Esophagus muscularis mucosa (tissue), 4 donors: ENCODE measurements at places on chromosomes 12 and 14.
A peak's percentile ranks its signal among the peaks of the same experiment; 100 is the strongest.

- no peaks in the 10 kb centered on the region for H3K27me3 ChIP-seq
- no peak for DNase-seq
- H3K4me1 ChIP-seq: peaks cover 9% of the 10 kb centered on the region
- no peak overlapping the region for H3K4me3 ChIP-seq
- H3K36me3 ChIP-seq: no peaks in the 10 kb centered on the region
These were observed 1.6 kb upstream of the C12orf71 start for GRCh38 chr12:27083861-27084394.

DNA sequence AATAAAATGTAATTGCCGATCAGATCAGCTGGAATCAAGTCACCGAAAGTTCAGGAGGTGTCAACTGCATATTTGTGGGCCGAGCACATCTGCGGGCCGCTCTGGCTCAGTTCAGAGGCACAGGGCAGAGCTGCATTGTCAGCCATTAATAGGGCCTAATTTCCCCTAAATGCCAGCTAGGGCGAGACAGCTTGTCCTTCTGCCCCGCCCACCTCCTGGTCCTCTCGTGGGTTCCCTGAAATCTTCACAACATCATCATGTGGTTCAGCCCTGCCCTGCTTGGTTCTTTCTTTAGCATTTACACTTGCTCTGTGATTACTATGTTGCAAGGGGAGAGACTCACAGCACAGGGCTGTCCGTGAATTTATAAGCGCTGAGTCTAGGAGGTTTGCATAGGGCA, 148.9 kb downstream of the CHST11 start:
- H3K27ac ChIP-seq: peak overlapping the region; percentile 7
- H3K4me3 ChIP-seq: no peak overlapping the region
- no peaks in the 10 kb centered on the region for H3K27me3 ChIP-seq
- H3K36me3 ChIP-seq: no peaks in the 10 kb centered on the region
- peak; percentile 94 for DNase-seq

- no peak for DNase-seq
- no peaks in the 10 kb centered on the region for H3K27me3 ChIP-seq
- H3K27ac ChIP-seq: no peak overlapping the region
- no peak overlapping the region for H3K4me3 ChIP-seq
These were observed 315.6 kb upstream of the ATP2B1 start for GRCh38 chr12:90024262-90024661.

- H3K4me1 ChIP-seq: no peaks in the 10 kb centered on the region
- no peaks in the 10 kb centered on the region for H3K27me3 ChIP-seq
- H3K36me3 ChIP-seq: no peaks in the 10 kb centered on the region
- DNase-seq: no peak
- H3K27ac ChIP-seq: no peak overlapping the region
These were observed 494.3 kb upstream of the ATXN7L3B start for GRCh38 chr12:74043343-74043742.

- H3K27me3 ChIP-seq: no peaks in the 10 kb centered on the region
- no peaks in the 10 kb centered on the region for H3K4me1 ChIP-seq
- H3K36me3 ChIP-seq: no peaks in the 10 kb centered on the region
- no peak overlapping the region for H3K4me3 ChIP-seq
- no peak overlapping the region for H3K27ac ChIP-seq
- DNase-seq: no peak
These were observed 125.6 kb upstream of the MYL2 start for GRCh38 chr12:111045941-111046340.

DNA sequence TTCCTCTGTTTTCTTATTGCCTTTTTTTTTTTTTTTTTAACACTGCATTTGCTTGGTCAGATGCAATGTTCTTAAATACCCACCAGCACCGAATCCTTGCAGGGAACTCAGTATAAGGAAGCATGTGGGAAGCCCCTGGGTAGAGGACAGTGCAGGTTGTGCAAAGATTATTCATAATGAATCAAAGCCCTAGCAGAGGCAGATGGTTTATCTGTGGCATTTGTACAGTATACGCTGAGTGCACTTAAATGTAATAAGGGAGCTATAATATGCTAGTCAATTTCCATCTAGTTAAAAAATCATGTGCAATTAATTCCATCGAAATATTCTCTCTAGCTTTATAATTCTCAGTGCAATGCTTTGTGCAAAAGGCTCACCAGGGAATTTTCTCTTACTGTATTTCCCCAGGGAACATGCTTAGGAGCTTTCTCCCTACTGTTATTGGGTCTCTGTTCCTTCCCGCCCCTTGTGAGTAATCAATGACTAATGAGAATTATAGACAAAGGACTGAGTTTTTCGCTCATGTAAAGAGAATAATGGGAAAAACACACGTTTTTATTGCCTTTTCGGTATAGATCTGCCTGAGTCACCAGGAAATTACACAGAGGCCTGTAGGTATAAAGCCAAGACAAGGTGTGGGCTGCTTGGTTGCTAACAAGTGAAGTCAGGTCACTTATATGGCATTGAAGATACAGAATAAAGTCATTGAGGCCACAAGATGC, 1214.3 kb upstream of the TMEM132C start:
- DNase-seq: no peak
- no peak overlapping the region for H3K4me3 ChIP-seq
- H3K4me1 ChIP-seq: no peaks in the 10 kb centered on the region
- H3K36me3 ChIP-seq: no peaks in the 10 kb centered on the region

- no peaks in the 10 kb centered on the region for H3K27me3 ChIP-seq
- H3K4me3 ChIP-seq: no peak overlapping the region
- H3K36me3 ChIP-seq: no peaks in the 10 kb centered on the region
- no peak for DNase-seq
These were observed 274.0 kb upstream of the KITLG start for GRCh38 chr12:88854260-88854659.

- H3K4me3 ChIP-seq: no peak overlapping the region
- H3K27me3 ChIP-seq: no peaks in the 10 kb centered on the region
- DNase-seq: no peak
- H3K4me1 ChIP-seq: peaks cover 34% of the 10 kb centered on the region
These were observed 78.4 kb downstream of the DAD1 start for GRCh38 chr14:22510527-22511110.

- peak overlapping the region; percentile 21 for H3K27ac ChIP-seq
- H3K36me3 ChIP-seq: no peaks in the 10 kb centered on the region
- H3K4me3 ChIP-seq: no peak overlapping the region
- no peaks in the 10 kb centered on the region for H3K4me1 ChIP-seq
- no peaks in the 10 kb centered on the region for H3K27me3 ChIP-seq
- DNase-seq: no peak
These were observed 125.1 kb downstream of the GPR65 start for GRCh38 chr14:88130057-88130432.

- peak overlapping the region; percentile 9 for H3K27ac ChIP-seq
- DNase-seq: no peak
- peaks cover 11% of the 10 kb centered on the region for H3K4me1 ChIP-seq
- no peaks in the 10 kb centered on the region for H3K27me3 ChIP-seq
- no peaks in the 10 kb centered on the region for H3K36me3 ChIP-seq
These were observed 366.7 kb downstream of the BTG1 start for GRCh38 chr12:91778938-91779400.

DNA sequence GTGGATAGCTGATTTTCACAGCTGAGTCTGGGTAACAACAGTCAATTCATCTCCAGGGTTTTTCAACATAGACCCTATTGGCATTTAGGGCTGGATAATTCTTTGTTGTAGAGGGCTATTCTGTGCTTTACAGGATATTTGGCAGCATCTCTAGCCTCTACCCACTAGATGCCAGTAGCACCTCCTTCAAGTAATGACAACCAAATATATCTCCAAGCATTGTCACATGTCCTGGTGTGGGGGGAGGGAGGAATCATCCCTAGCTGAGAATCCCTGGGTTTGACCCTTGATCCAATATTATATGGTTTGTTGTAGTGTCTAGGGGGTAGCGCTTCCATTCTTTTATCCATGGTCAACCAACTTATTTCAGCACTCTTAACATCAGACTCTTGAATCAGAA, 157.2 kb downstream of the ANO4 start:
- no peak overlapping the region for H3K27ac ChIP-seq
- no peak overlapping the region for H3K4me3 ChIP-seq
- H3K4me1 ChIP-seq: no peaks in the 10 kb centered on the region
- no peaks in the 10 kb centered on the region for H3K36me3 ChIP-seq

DNA sequence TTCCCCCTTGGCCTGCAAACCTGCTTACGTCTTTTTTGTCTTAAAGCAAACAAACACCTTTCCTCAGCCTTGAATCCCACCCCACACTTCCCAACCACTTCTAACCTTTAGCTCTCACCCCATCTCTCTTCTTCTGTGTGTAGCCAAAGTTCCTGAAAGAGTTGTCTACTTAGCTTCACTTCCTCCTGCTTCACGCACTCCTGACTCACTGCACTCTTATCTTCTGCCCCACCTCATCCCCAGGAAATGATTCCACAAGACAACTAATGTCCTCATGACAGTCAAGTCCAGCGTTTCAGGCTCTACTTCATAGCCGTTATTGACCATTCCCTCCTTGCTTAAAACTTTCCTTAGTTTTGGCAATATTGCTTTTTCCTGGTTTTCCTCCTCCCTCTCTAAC, 22.4 kb downstream of the EIF2B2 start:
- no peaks in the 10 kb centered on the region for H3K4me1 ChIP-seq
- H3K27me3 ChIP-seq: no peaks in the 10 kb centered on the region

- peaks cover 61% of the 10 kb centered on the region for H3K4me1 ChIP-seq
- no peak for DNase-seq
- no peak overlapping the region for H3K4me3 ChIP-seq
- H3K36me3 ChIP-seq: no peaks in the 10 kb centered on the region
- no peak overlapping the region for H3K27ac ChIP-seq
These were observed 2.0 kb downstream of the PTPN11 start for GRCh38 chr12:112420740-112421139.

DNA sequence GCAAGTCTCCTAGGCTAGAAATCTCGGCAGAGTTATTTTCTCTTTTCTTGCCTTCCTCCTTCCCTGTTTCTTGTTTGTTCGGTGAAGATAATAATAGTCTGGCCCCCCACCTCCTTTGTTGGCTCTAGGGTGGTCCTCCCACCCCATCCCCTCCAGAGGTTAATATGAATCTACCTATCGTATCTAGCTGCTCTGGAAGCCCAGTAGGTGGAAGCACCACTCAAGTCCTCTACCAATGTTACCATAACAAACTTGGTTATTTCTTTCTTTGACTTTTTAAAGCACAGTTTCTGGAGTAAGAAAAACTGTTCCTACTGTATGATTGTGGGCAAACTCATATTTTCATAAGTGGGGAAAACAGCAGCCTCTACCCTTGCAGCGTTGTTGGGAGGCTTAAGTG, 19.7 kb upstream of the GRIP1 start:
- H3K36me3 ChIP-seq: no peaks in the 10 kb centered on the region
- no peaks in the 10 kb centered on the region for H3K27me3 ChIP-seq
- H3K27ac ChIP-seq: no peak overlapping the region
- no peak for DNase-seq

- H3K36me3 ChIP-seq: no peaks in the 10 kb centered on the region
- no peaks in the 10 kb centered on the region for H3K27me3 ChIP-seq
These were observed 39.4 kb downstream of the NCOR2 start for GRCh38 chr12:124527861-124528561.
